Left lung (tissue), 14 donors: ENCODE measurements at places on chromosomes 3 and 15. TPM values are rescaled to one million over a fixed set of nuclear protein-coding genes. Genes with fewer than 3 reads are reported as not detected.
A peak's percentile ranks its signal among the peaks of the same experiment; 100 is the strongest.

- no peak overlapping the region for H3K27ac ChIP-seq
- no peaks in the 10 kb centered on the region for H3K4me1 ChIP-seq
- no peaks in the 10 kb centered on the region for H3K27me3 ChIP-seq
Measured at GRCh38 chr3:80000022-80000421, 232.2 kb upstream of the ROBO1 start.

GRCh38 chr3:144187531-144188210 lies 216.0 kb downstream of the DIPK2A start:
- no peaks in the 10 kb centered on the region for H3K36me3 ChIP-seq
- no peak overlapping the region for H3K27ac ChIP-seq
- no peak overlapping the region for H3K4me3 ChIP-seq

- H3K4me1 ChIP-seq: peaks cover 5% of the 10 kb centered on the region
- DNase-seq: peak; percentile 51
Measured at GRCh38 chr15:55587321-55588069, 650 bp downstream of the PYGO1 start.

EHHADH gene
- 13.5 TPM for total RNA-seq

GRCh38 chr3:129358177-129358771 lies 70.2 kb downstream of the EFCAB12 start:
- H3K27me3 ChIP-seq: no peaks in the 10 kb centered on the region
- H3K4me1 ChIP-seq: no peaks in the 10 kb centered on the region
- no peak overlapping the region for H3K4me3 ChIP-seq
- H3K27ac ChIP-seq: no peak overlapping the region

CHRM5 gene
- total RNA-seq: not detected

HHLA2 gene
- 2.5 TPM for total RNA-seq

CALML4 gene
- 3.0 TPM for total RNA-seq

DNA sequence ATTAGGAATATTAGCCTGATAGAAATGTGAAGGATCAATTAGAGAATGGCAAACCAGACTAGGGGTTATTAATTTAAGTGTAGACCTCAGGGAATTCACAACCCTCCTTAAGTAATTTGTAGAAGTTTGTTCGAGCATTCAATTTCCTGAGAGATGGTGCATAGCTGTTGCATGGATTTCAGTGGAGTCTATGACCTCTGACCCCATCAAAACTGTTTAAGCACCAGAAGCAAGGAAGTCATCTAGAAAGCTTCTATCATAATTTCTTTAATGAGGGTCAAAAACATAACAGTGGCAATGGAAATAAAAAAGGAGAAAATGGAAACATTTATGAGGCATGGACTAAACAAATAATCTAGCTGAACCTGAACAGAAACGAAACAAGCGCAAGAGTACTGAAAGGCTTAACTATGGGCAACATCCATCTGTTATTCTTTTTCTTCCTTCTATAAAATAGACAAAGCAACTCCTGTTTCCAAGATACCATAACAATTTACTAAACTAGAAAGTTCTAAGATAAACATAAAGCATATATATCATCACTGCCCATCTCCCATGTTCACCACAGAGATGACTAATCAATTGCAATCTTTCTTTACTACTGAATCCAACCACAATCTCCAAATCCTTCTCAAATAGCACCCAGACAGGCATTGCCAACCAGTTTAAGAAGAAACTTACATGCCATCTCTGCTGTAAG lies 151.4 kb downstream of the THRB start:
- no peak for DNase-seq
- H3K4me1 ChIP-seq: no peaks in the 10 kb centered on the region
- H3K27me3 ChIP-seq: no peaks in the 10 kb centered on the region
- no peak overlapping the region for H3K27ac ChIP-seq
- no peaks in the 10 kb centered on the region for H3K36me3 ChIP-seq

CLDN1 gene
- total RNA-seq: 78.8 TPM

DNA sequence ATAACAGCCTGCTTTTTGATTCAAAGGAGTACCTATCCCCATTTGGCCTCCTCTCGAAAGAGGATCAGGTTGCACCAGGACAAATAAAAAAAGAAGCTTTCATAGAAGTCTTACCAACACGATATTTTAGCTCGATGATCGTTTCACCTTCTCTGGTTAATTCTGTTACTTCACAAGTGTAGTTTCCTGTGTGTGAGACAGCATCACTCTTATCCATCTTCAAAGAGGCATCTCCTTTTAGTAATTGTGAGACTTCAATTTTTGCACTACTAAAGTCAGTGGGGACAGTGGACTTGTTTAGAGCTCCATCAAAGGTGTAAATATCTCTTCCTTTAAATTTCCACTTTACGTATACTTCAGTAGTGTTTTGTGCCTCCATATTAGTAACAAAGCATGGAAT lies 11.0 kb downstream of the CD47 start:
- no peaks in the 10 kb centered on the region for H3K27me3 ChIP-seq
- no peak overlapping the region for H3K4me3 ChIP-seq
- peaks cover 63% of the 10 kb centered on the region for H3K4me1 ChIP-seq

AGBL1 gene
- 0.32 TPM for total RNA-seq

RASL12 gene
- total RNA-seq: 23.8 TPM

MBNL1 gene
- 226 TPM for total RNA-seq

GRCh38 chr15:33098094-33099058 lies 96.1 kb downstream of the FMN1 start:
- no peaks in the 10 kb centered on the region for H3K36me3 ChIP-seq
- H3K27ac ChIP-seq: no peak overlapping the region
- no peak overlapping the region for H3K4me3 ChIP-seq
- H3K4me1 ChIP-seq: no peaks in the 10 kb centered on the region

GRCh38 chr3:81452418-81452817 lies 309.0 kb downstream of the GBE1 start:
- no peak overlapping the region for H3K27ac ChIP-seq
- no peak overlapping the region for H3K4me3 ChIP-seq
- no peak for DNase-seq
- no peaks in the 10 kb centered on the region for H3K27me3 ChIP-seq

DNA sequence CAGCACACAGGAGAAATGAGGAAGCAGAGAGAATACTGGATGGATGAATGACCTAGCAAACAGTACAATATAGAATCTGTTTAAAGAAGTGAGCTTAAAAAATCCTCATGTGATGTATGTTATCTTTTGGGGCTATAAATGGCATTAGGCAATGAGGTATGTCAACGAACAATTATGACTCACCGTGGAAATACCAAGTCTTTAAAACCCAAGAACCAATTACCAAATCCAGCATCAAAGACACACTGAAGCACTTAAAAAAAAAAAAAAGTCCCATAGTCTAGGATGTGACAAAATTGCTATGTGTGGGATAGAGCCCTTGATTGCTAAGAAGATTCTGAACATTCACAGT lies 36.3 kb upstream of the HERC1 start:
- H3K27ac ChIP-seq: no peak overlapping the region
- no peak for DNase-seq
- no peaks in the 10 kb centered on the region for H3K4me1 ChIP-seq

GOLGA8S gene
- total RNA-seq: 0.29 TPM

GRCh38 chr15:32855942-32856341 lies 138.1 kb downstream of the GREM1 start:
- H3K27ac ChIP-seq: no peak overlapping the region
- H3K27me3 ChIP-seq: no peaks in the 10 kb centered on the region
- H3K36me3 ChIP-seq: no peaks in the 10 kb centered on the region
- no peak for DNase-seq

DNA sequence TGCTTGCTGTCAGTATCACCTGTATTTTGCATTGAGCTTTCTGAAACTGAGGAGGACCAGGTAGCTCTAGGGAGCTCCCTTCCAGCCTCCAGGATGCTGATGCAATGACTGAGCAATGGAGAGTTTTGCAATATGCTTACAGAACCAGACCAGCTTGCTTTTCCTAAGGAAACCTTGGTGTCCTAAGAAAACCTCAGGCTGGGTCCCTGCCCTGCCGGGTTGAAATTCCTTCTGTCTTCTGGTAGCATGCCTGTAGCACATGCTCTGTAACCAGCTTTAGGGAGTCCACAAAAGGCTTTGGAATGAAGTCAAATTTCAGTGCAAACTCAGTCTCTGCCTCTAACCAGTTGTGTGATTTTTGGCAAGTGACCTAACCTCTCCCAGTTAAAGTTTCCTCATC lies 65.8 kb upstream of the GSK3B start:
- peaks cover 30% of the 10 kb centered on the region for H3K4me1 ChIP-seq
- H3K27me3 ChIP-seq: no peaks in the 10 kb centered on the region
- H3K36me3 ChIP-seq: no peaks in the 10 kb centered on the region
- DNase-seq: peak; percentile 41
- peak overlapping the region; percentile 51 for H3K27ac ChIP-seq

AP2M1 gene
- 347 TPM for total RNA-seq

CHRD gene
- 5.6 TPM for total RNA-seq

- H3K4me1 ChIP-seq: no peaks in the 10 kb centered on the region
- H3K36me3 ChIP-seq: peaks cover 26% of the 10 kb centered on the region
- no peak for DNase-seq
- H3K27me3 ChIP-seq: no peaks in the 10 kb centered on the region
- H3K27ac ChIP-seq: no peak overlapping the region
Measured at GRCh38 chr3:150460484-150460883, 52.4 kb downstream of the TSC22D2 start.

A4GNT gene
- not detected for total RNA-seq

- H3K27ac ChIP-seq: no peak overlapping the region
- H3K27me3 ChIP-seq: no peaks in the 10 kb centered on the region
- DNase-seq: no peak
- no peaks in the 10 kb centered on the region for H3K36me3 ChIP-seq
Measured at GRCh38 chr15:81157195-81157938, 23.3 kb downstream of the CFAP161 start.

MKRN2OS gene
- 1.6 TPM for total RNA-seq

DNA sequence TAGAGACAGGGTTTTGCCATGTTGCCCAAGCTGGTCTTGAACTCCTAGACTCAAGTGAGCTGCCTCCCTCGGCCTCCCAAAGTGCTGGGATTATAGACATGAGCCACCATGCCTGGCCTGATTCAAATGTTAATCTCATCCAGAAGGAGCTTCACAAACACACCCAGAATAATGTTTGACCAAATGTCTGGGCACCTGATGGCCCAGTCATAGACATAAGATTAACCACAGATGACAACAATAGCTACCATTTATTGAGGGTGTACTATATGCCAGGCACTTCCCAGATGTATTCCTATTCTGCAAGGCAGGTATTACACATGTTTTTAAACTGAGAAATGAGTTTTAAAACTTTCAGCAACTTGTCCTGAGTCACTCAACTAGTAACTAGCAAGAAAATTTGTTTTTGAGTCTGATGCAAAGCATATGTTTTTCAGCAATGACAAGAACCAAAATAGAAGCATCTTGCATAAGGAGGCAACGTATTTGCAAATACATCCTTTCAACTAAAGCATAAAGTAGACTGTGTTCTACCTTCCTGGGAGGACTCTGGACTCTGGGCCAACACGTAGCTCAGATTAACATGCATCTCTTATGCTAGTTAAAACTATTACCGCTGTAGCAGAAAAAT lies 8.1 kb upstream of the SPG21 start:
- no peaks in the 10 kb centered on the region for H3K4me1 ChIP-seq
- H3K36me3 ChIP-seq: peaks cover 8% of the 10 kb centered on the region
- no peaks in the 10 kb centered on the region for H3K27me3 ChIP-seq
- DNase-seq: no peak
- H3K27ac ChIP-seq: no peak overlapping the region

DNA sequence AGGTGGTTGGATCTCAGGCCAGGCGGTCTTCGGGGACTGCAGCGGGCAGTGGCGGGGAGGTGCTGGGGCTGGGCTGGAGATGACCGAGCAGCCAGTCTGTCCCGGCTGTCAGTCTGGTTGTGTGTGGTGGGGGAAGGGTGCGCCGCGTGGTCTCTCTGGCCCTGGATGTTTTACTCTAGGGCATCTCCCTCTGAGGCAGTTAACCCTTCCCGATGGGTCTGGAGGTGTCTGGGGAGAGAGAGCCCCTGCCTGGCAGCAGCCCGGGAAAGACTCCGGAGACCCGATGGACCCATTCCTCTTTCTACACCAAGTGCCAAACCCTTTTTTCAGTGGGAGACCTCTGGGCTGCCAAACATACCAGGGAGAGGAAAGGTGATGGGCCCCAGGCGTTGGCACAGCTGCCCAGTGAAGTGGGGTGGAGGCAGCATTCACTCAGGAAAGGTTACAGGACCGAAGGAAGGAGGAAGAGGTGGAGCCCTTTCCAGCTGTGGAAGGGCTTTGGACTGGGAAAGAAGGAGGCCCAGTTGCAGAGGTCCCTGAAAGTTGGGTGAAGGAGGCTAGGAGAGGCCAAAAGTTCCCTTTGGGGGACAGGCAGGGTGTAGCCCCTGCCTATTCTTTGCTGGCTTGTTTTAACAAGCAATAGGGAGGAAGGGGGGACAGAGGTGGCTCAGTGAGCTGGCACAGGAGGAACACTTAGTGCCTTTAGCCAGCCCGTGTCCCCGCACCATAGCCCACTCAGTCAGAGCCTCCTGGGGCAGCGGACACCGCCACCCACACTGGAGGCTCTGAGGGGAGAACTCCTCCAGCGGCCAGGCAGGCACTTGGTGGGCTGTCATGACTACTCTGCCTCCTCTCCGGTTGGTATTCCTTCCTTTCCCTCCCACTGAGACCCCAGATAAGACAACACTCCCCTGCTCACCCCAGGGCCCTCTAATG lies 2.7 kb upstream of the BAHD1 start:
- no peak for DNase-seq
- no peak overlapping the region for H3K4me3 ChIP-seq
- peaks cover 21% of the 10 kb centered on the region for H3K4me1 ChIP-seq
- no peak overlapping the region for H3K27ac ChIP-seq
- no peaks in the 10 kb centered on the region for H3K36me3 ChIP-seq
- H3K27me3 ChIP-seq: peaks cover 71% of the 10 kb centered on the region

SMCO1 gene
- total RNA-seq: not detected

GPR149 gene
- total RNA-seq: not detected
